Natural killer cell treated with Interleukin-12 subunit alpha and Interleukin-12 subunit beta and Interleukin-15 and Interleukin-18, amount 100 ng/mL, for 72 hours (primary cell): ENCODE measurements at places on chromosomes 5 and 9. TPM values are rescaled to one million over a fixed set of nuclear protein-coding genes. Genes with fewer than 3 reads are reported as not detected.

IFNA13 gene
- total RNA-seq = not detected

GCNT1 gene
- 8.1 TPM for total RNA-seq

LAMC3 gene
- not detected for total RNA-seq

BASP1 gene
- 3.9 TPM for total RNA-seq

PDE8B gene
- not detected for total RNA-seq

HMCN2 gene
- not detected for total RNA-seq
